ENCODE measurements at places on chromosomes 3 and 15.

DNA sequence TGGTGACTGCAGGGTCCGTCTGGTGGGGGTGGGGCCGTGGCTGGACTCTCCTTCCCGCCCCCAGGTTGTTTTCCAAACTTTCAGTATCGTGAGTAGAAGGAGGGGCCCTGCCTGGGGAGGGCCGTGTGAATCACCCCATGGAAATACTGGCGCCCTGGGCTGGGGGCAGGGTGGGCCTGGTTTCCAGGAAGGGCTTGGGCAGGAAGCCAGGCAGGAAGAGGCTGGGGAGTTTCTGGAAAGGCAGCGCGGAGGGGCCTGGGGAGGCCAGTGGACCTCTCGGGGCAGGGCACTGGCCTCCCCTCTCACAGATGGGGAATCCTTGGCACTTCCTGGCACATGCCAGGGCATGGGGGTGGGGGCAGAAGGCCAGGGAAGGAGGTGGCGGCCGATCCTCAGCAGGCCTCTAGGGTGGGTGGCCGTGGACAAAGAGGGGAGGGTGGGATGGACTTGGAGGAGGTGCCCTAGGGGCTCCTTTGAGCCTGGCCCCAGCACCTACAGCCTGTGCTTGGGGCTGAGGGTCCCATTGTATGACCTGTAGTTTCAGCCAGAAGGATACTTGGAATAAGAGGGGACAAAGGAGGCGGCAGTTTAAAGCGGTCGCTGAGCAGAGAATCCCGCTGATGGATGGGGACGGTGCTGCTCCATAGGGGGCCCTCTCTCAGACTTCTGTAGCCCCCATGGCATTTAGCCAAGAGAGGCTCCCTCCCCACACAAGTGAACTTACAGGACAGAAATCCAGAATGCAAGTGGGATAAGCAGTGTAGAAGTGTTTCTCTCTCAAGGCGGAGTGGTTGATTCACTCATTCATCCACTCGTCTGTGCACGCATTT is 56.5 kb upstream of the GATA2 start:
- no peak for DNase-seq

- no peak for DNase-seq
Observed at GRCh38 chr15:23532024-23532423, 33.5 kb upstream of the MKRN3 start.

DNA sequence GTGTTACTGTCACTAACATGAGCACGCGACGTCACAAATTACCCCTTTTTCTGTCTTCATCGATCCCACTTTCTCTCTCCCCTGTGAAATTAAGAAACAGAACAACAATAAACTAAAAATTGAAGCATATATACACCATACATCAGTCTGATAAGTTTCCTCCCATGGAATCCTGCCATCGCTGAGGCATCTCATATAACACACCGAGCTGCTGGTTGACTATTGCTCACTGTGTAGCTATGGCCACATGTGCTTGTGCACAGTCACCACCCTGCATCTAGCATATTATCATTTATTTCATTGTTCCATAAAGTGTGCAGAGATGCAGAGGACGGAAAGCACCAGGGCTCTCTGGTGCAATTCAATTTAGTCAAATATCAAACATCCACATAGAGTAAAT is 777.9 kb upstream of the ARRDC4 start:
- DNase-seq = no peak

DNA sequence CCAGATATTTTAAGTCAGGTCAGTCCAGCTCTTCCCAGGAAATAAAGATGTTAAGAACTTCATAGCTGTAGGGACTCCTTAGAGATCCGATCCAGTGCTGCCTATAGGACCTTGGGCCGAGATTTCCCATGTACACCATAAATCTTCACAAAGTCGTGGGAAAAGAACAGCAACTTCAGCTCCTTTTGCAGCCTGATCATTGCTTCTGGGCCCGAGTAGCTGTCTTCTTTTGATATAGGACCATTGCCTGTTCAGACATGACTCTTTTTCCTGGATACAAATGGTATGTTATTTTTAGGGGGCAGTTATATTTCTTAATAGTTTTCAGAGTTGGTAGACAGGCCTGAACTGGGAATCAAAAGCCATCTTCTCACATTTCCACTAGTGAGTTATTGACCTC is 20.5 kb downstream of the IL1RAP start:
- DNase-seq = no peak

- no peak for DNase-seq
Observed at GRCh38 chr3:103308921-103309320, 874.1 kb downstream of the ZPLD1 start.

DNA sequence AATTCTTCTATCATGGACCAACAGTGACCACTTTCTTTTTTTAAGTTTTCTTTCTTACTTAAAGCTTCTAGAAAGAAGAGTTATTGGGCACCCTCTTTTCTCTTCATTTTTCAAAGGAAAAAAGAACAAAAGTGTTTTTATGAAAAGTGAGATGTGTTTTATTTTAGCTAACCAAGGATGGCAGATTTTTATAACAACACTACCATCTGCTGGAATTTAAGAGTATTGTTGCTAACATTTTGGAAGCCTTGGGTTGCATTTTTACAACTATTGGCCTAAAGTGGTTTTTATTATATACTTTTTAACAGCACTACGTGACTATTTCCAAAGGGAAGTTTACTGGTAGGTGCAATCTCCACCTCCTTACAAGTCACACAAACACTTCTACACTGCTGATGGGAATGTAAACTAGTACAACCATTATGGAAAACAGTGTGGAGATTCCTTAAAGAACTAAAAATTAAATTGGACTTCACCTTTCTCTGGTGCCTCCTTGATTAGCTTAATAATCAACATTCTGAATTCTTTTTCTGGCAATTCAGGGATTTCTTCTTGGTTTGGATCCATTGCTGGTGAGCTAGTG is 237.7 kb upstream of the AGTR1 start:
- DNase-seq = no peak

- no peak for DNase-seq
Observed at GRCh38 chr3:54755756-54756155, 172.1 kb downstream of the LRTM1 start.

- DNase-seq = no peak
Observed at GRCh38 chr3:66075281-66075680, 36.6 kb upstream of the MAGI1 start.

- no peak for DNase-seq
Observed at GRCh38 chr3:10949197-10949596, 43.4 kb upstream of the SLC6A1 start.

GRCh38 chr3:170436697-170437096 is 18.0 kb downstream of the CLDN11 start:
- DNase-seq = no peak

GRCh38 chr15:63970621-63971426 is 75.5 kb downstream of the DAPK2 start:
- no peak for DNase-seq
